HL-60 (cell line): ENCODE measurements at places on chromosomes 6 and 20.

DNA sequence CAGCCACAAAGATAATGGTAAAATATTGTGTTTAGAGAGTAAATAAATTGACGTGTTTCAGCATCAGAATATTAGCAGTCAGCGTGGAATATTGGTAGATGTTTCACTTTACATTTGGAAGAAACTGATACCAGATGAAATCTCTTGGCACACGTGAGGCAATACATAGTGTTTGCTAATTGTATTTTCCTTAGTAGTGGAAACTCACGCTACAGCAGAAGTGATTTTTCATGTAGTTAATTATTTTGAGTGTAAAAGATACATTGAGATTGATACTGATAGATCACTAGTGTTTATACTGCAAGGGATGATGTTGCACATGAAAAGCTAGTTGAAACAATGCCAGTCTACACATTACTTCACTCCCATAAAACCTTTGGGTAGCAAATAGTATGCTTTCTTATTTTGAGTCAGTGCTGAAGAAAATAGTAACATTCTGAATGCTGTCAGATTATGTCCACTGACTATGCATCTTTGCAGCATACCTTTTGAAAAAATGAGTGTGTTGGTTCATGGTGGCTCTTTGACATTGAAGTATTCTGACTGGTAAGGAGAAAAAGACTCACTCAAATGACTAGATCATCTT, 59.3 kb downstream of the CD2AP start:
- DNase-seq, result no peak

DNA sequence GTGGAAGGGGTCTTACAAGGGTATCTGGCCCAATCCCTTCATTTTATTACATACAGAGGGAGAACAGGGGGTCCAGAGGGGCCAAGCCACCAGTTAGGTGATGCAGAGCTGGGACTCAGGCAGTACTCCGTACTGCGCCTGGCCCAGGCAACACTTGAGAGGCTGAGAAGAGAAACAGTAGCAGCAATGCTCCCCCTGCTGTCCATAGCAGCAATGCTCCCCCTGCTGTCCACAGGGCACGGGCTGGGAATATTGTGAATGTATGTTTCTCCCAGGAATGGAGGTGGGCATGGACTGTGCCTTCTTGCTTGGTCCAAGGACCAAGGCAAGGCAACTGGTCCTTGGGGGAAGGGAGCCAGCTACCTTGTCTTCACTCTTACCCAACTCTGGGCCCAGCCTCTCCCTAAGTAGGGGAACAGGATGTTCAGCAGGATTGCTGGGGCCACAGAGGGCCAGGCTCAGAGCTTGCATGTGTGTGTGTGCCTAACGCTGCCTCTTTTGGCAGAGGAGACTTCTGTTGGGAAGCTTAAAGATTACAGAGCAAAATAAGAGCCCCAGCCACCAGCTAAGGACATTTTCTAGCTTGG, 14.8 kb upstream of the FAM83C start:
- DNase-seq, result no peak

DNA sequence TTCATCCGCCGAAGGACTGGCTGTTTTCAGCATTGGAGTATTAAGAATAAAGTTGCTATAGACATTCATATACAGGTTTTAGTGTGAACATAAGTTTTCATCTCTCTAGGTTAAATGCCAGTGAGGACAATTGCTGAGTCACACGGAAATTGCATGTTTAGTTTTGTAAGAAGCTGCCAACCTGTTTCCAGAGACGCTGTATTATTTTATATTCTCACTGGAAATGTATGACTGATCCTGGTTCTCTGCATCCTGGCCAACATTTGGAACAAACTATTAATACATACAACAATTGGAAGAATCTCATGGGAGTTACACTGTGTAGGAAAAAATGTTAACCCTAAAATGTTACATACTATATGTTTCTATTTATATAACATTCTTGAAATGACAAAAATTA, 16.7 kb upstream of the TGM6 start:
- no peak for DNase-seq

GRCh38 chr6:109330263-109330662, 52.0 kb downstream of the CD164 start:
- peak; percentile 34 for DNase-seq
